SK-N-SH treated with all-trans-retinoic acid at 6 μM for 48 hours (cell line): ENCODE measurements at places on chromosomes 12 and 14.

DNA sequence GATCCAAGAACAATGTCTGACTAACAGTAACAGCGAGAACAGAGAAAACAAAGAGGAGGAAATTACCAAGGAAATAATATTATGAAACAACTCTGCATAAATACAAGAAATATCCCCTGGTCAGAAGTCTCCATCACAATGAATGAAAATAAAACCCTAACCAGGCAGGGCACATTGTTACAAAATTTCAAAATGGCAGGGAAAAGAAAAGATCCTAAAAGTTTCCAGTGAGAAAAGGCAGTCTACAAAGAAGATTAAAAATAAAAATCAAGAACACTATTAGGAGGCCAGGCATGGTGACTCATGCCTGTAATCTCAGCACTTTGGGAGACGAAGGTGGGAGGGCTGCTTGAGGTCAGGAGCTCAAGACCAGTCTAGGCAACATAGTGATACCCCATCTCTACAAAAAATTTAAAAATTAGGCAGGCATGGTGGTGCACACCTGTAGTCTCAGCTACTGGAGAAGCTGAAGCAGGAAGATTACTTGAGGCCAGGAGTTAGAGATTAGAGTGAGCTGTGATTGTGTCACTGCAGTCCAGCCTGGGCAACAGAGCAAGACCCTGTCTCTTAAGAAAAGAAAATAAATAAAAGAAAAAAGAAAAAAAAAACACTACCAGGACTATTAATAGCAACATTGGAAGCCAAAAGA is 47.8 kb downstream of the FERMT2 start:
- ATAC-seq: peak; percentile 32

- ATAC-seq: peak; percentile 73; the same call in 2 of the 3 replicates
These were observed 630.0 kb upstream of the TBX3 start for GRCh38 chr12:115313929-115314328.

DNA sequence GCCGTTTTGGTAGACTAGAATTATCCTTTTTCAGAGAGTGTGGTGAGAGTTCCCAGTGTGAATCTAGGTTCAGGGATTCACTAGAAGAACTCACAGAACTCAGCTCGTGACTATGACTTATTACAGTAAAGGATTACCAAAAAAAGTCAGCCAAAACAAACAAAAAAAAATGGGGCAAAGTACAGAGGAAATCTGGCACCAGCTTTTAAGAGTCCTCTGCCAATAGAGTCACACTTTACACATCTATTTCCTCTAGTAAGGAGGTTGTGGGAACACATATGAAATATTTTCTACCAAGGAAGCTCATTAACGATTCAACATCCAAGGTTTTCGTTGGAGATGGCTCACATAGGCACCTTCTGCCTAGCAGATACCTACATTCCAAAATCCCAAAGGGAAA is 28.2 kb downstream of the TSPAN19 start:
- no peak for ATAC-seq

- no peak for ATAC-seq
These were observed 16.9 kb upstream of the PPP4R4 start for GRCh38 chr14:94157197-94157596.

DNA sequence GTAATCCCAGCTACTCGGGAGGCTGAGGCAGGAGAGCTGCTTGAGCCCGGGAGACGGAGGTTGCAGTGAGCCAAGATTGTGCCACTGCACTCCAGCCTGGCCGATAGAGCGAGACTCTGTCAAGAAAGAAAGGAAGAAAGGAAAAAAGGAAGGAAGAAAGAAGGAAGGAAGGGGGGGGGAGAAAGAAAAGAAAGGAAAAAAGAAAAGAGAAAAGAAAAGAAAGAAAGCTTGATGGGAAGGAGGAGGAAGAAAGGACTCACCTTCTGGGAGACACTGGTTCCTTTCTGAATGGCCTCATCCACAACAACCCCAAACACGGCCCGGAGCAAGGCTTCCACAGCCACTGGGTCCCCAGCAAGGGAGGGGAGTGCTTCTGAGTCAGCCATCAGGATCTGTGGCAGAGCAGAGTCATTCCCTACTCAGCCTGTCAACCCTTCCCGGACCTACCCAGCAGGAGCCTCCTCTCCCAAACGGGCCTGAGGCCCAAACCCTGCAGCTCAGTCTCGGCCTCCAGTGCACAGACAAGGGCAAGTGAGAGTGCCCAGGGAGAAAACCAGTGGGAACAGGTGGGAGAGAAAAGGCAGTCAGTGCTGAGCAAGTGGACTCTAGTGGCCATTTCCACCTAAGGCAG is 7.3 kb upstream of the ZNF740 start:
- ATAC-seq: peak; percentile 35; the same call in 2 of the 3 replicates

GRCh38 chr12:110007881-110008280 is 8.7 kb downstream of the ANKRD13A start:
- ATAC-seq: no peak

DNA sequence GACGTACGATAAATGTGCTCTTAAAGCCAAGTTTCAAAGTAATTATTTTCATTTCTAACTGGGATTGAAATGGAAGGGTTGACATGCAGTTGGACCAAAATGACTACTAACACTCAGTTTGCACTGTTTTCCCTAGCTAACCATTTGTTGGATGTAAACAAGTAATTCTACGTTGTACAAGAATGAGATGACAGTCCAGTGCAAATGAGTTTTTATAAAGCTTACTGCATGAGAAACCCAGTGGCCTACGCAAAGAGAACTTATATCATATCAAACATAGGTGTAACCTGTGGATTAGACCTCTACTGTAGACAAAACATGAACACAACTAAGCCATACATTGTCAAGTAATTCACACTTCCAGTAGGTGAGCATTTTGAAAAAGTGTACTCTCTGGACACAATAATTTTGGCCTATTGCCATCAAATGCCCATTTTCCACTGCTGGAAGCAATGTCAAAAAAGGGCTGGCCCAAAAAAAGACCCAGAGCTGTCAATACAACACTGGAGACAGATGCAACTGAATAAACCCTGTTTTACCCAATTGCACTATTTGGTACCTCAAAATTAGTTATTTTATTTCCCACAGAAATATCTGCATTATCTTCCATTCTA is 12.8 kb downstream of the SLC38A2 start:
- ATAC-seq: no peak

GRCh38 chr12:131194166-131194565 is 240.5 kb downstream of the ADGRD1 start:
- ATAC-seq: no peak

- no peak for ATAC-seq
These were observed 16.0 kb downstream of the XRCC3 start for GRCh38 chr14:103699261-103699661.

DNA sequence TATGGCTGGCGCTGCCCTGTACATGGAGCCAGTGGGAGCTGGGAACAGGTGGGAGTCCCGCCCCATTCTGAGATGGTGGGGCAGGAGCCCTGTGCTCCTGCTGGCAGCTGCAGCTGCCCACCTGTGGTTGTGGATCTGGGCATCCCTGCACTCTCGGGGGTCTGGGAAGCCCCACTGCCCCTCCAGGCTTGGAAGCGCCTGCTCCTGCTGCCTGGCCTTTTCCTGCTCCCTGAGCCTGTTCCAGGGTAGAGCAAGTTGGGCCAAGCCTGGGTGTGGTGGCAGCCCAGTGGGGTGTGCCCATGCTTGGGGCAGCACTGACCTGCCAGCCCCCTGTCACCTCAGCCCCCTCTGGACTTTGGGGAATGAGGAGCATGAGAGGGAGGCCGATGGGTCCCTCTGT is 104.0 kb downstream of the MNAT1 start:
- no peak for ATAC-seq

GRCh38 chr12:58588770-58589169 is 331.5 kb downstream of the LRIG3 start:
- no peak for ATAC-seq

DNA sequence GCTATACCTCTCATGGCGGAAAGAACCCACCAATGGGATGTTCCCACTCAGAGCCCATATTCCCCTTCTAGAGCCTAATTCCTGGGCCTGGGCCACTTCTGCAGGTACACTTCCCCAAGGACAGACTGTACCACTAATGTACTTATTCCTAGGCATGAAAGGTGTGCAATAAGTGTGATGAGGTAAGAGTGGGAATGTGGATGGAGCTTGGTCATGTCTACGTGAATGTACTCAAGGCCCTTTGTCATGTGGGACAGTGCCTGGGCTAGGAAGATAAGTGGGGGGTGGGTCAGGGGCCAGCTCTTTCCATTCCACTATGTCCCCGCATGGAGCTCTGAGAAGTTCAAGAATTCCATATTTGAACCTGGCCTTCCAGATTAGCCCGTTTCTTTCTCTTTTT is 63.4 kb upstream of the FUT8 start:
- no peak for ATAC-seq

- ATAC-seq: no peak
These were observed 65.3 kb downstream of the FOS start for GRCh38 chr14:75343911-75344310.

GRCh38 chr12:98424726-98425401 is 90.5 kb upstream of the TMPO start:
- ATAC-seq: peak; percentile 95

- peak; percentile 62 for ATAC-seq
These were observed 81.6 kb downstream of the ITPK1 start for GRCh38 chr14:93033983-93034670.

- ATAC-seq: peak; percentile 48; the same call in 1 of the 3 replicates
These were observed 89.1 kb upstream of the STAC3 start for GRCh38 chr12:57340104-57340503.

- peak; percentile 85 for ATAC-seq
These were observed 508 bp upstream of the KCNH5 start for GRCh38 chr14:63045612-63046320.

- ATAC-seq: no peak
These were observed 54.9 kb downstream of the SMUG1 start for GRCh38 chr12:54133772-54134375.

- ATAC-seq: peak; percentile 49; the same call in 2 of the 3 replicates
These were observed 297.1 kb downstream of the KSR2 start for GRCh38 chr12:117671734-117672133.

GRCh38 chr12:42638697-42639096 is 49.2 kb upstream of the PRICKLE1 start:
- ATAC-seq: no peak

- peak; percentile 77 for ATAC-seq
These were observed 9.6 kb upstream of the FOXG1 start for GRCh38 chr14:28756884-28757570.

DNA sequence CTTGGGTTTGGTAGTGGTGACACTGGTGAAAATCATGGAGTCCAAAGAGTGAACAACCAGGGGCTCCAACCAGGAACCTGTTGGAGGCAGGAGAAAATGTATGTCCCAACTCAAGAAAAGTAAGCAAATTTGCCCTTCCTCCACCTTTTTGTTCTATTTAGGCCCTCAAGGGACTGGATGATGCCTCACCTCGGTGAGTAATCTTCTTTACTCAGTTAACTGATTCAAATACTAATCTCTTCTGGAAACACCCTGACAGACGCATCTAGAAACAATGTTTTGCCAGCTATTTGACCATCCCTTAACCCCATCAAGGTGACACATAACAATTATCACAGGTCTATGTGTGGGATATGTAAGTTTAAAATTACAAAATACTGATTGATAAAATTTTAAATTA is 272.4 kb upstream of the FOXG1 start:
- ATAC-seq: no peak

DNA sequence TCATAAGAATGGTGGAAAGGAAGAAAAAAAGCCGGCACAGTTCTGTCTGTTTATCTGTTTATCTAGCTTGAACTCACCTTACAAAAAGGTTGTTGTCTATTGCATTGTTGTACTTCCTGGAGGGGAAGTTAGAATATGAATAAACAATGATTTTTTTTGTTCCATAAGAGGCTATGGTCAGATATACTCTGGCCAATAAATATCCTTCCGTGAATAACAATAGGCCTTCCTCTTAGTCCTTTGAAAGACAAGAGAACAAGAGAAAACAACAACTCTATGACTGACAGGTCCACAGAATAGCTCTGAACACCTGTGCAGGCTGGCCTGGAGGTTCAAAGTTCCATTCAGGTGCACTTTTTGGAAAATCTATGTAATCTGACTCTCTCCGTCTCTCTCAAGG is 192.8 kb upstream of the KRR1 start:
- no peak for ATAC-seq
